CD4-positive, alpha-beta T cell treated with Interleukin-15 for 4 hours (primary cell): ENCODE measurements at places on chromosomes 3 and 15.

DNA sequence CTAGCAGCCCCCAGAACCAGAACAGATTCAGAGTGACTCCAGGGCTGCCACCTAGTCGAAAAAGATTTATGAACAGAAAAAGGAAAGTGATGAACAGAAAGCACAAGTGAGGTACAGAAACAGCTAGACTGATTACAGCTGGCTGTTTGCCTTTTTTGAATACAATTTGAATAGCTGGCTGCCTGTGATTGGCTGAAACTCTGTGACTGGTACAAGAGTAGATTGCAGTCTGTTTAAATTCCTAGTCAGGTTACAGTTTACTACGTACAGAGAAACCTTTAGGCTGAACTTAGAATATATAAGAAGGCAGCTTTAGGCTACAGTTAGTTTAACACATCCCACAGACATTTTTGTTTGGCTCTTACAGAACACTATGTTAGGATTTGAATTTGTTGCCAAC is 10.0 kb downstream of the CCDC13 start:
- no peak for DNase-seq

- DNase-seq, result no peak
Measured at GRCh38 chr3:157501863-157502262, 1.4 kb downstream of the VEPH1 start.

DNA sequence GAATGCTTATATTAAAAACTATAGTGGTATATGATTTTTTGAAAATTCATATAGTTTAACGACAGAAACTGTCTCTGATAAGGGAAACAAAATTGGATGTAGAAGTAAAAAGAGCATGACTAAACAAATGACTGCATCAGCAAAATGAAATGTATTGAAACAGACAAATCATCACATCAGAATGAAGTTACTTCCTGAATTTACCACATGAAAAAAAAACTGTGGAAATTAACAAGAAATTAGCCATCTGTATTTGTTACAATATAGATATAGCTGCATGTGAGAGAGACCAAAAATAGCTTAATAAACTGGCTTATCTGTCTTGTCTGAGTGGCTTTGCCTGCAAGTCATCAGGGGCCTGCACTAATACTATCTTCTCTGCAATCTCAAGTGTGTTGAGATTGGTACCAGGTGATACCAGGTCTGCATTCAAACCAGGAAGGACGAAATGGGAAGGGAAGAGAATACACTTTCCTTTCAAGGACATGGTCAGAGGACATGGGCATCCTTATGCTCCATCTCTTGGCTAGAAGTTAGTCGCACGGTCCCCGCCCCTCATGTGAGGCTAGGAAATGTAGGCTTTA is 388.7 kb downstream of the GRM7 start:
- DNase-seq, result no peak

DNA sequence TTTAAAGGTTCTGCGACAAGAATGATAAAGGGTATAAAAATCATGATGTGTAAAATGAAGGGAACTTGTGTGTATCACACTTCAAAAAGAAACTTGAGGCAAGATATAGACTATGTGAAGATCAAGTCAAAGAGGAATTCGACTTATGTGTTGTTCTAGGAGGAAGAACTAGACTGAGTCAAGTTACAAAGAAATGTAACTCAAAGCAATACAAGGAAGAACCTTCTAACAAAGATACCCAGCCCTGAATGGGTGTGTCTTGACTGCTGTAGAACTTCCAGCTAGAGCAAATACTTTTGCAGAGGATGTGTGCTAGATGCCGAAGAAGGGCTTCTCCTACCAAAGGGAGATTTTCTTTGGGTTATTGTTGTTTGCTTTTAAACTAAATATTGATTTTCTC is 2.4 kb downstream of the SLC49A4 start:
- peak; percentile 33 for DNase-seq

DNA sequence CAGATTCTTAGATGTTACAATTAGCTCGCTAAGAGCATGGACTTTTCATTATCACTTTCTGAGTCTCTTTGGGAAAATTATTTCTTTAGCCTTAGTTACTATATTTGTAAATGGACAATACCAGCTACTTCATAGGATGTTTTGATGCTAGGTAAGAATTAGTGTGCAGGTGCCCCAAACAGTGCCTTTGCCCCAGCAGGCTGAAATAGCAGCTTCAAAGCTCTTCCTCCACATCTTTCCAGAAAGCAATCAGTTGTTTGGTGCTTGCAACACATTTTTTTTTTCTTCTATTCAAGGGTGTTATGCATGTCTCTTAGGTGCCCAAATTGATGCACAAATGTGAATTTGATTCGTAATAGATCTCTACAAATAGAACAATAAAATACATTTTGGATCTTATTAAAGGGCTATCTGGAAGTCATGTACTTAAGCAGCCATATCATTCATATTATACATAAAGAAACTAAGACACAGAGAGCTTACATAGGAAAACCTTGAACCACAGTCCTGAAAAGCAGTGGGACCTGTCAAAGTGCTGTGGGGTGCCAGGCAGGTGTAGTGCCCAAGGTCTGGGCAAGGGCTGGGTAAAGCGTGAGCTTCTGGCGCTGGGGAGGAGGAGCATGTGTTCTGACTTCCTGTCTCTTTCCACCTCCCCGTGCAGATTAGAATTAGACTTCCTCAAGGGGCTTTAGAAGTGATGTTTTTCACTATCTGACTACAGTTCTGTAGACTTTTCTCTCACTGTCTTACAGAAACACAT is 62.9 kb downstream of the FNDC3B start:
- DNase-seq, result peak; percentile 46

DNA sequence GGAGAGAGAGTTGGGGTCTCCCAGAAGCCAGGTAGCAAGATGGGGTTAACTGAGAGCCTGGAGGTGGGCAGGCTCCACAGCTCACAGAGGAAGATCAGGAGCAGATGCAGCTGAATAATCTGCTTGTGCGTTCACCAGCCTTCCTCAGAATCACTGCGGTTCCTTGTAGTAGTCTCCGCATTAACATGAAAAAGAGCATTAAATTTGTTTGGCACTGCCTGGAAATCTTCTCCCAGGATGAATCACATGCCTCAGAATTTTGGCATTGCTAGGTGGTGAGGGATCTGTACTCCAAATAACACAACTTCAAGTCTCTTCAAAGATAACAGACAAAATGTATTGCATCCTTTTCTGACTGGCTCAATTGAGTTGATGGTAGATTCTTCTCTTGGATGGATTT is 700.6 kb upstream of the ARRDC4 start:
- no peak for DNase-seq

GRCh38 chr15:78265752-78266224 is 1.4 kb downstream of the DNAJA4 start:
- no peak for DNase-seq

- no peak for DNase-seq
Measured at GRCh38 chr15:81002331-81003096, 1.8 kb downstream of the TLNRD1 start.

- DNase-seq, result no peak
Measured at GRCh38 chr3:112930771-112931170, 44.1 kb downstream of the CD200R1 start.

GRCh38 chr15:29913528-29914135 is 91.4 kb upstream of the TJP1 start:
- no peak for DNase-seq

GRCh38 chr3:111035316-111035715 is 36.3 kb upstream of the NECTIN3 start:
- no peak for DNase-seq

DNA sequence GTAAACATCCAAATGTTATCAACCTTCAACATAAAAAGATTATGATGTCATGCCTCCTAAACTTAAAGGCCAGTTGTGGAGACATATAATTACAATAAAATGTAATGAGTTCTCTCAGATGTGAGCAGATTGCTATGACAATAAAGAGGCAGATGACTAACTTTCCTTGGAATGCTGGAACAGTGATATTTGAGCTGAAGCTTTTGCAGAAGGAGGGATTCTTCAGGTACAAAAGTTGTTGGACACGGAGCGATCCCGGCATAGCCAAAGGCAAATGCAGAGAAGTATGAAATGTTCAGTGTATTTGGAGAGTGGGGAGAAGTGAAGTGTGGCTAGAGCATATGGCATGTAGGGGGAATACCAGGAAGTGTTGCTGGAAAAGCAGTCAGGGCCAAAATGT is 520.1 kb downstream of the FGF12 start:
- DNase-seq, result no peak

DNA sequence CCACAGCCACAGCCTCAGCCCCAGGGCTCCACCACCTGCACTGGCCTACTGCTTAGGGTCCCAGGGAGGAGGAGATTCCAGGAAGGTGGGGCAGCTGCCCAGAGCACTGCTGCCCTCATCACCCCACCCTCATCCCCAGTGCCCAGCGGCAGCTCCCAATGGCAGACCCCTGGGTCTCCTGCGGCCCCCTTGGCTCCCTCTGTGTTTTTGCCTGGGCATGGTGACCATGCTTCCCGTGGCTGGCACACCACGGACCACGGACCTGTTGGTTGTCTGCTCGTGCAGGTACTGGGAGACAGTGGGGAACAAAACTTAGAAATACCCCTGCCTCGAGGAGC is 2.7 kb downstream of the CHST13 start:
- no peak for DNase-seq

- peak; percentile 8 for DNase-seq
Measured at GRCh38 chr3:59981377-59981776, 931.6 kb upstream of the CFAP20DC start.

DNA sequence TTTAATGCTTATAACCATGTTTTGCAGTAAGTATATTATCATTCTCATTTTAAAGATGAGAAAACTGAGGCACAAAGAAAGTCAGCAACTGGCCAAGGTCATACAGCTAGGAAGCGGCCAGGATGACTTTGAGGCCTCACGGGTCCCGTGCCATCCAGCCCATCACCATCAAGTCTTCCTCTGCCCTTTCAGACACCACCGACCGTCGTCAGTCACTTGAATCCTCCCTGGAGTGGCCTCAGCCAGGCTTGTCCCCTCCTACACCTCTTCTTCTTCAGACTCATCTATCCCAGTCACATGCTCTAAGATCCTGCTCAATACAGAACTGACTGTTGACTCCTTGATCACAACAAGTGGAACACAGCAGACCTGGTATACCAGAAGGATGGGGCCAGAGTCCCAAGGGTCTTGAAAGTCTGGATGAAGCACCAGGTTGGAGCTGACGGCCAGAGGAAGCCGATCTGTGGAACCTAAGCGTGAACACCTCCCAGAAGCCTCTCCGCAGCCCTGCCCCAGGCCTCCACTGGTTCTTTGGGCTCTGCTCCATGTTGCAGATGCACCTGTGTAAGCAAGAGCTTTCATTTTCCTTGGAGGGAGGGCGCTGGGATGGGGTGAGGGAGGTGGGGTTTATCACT is 22.1 kb downstream of the ITGA11 start:
- no peak for DNase-seq

DNA sequence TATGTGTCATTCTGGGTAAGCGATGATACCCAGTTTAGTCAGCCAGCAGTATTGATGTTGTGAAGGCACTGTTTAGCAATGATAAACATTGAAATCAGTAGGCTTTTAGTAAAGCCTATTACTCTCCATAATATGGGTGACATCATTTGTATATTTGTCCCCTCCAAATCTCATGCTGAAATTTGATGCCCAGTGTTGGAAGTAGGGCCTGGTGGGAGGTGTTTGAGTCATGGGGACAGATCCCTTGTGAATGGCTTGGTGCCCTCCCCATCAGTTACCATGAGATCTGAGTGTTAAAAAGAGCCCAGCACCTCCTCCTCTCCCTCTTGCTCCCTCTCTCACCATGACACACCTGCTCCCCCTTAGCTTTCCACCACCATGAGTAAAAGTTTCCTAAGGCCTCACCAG is 31.4 kb upstream of the FAN1 start:
- no peak for DNase-seq

DNA sequence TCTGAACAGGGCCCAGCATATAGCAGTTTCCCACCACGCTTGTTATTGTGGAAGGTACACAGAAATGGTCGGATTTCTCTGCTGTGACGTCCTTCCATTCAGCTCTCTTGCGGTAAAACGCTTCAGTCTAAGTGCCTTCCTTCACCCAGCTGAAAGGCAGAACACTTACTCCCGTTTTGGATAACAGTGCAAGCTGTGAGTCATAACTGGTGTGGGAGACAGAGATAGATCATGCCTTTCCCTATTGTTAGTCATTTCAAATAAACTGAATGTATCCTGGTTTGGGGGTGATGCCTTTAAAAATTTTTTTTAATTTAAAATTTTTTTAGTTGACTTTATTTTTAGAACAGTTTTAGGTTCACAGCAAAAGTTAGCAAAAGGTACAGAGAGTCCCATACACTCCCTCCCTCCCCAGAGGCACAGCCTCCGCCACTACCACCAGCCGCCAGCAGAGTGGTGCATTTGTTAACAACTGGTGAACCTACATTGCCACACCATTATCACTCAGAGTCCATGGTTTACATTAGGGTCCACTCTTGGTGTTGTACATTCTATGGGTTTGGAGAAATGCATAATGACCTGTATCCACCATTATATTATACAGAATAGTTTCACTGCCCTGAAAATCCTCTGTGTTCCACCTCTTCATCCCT is 94.9 kb upstream of the NSMCE3 start:
- no peak for DNase-seq

- no peak for DNase-seq
Measured at GRCh38 chr3:79103307-79103706, 664.5 kb downstream of the ROBO1 start.

DNA sequence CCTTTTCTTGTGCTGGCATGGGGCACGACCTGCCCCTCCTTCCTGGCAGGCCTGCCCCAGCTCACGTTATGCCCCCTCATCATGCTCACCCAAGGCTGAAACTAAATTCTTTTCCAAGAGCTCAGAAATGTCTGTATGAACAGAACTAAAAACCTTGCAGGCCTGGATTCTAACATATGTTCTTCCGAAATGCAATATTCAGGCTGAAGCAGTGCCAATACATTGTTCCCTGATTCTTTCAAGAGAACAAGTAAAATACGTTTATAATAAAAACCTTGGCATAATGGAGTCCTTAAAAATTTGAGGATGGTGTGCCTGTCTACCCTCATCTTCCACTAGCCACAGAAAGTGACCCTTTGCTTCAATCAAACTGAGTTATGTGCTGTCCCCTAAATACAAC is 48.5 kb upstream of the ICE2 start:
- DNase-seq, result no peak

GRCh38 chr3:50474717-50475116 is 28.7 kb downstream of the CACNA2D2 start:
- DNase-seq, result no peak

DNA sequence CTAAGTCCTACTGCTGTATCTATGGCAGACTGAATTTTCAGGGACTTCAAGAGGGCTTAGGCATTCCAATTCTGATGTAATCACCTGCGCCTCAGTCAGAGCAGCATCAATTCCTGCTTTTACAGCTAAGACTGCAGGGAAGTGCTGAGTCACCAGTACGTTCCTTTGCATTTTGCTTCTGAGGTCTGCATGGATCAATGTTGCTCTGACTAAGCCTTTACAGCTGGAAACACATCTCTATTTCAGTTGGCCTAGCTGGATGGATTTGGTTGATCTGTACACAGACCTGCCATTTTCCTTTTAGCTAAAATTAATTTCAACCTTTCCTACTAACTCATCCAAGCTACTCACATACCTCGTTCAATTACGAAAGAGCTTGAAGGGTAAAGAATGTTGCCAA is 51.3 kb downstream of the ETV5 start:
- DNase-seq, result no peak

DNA sequence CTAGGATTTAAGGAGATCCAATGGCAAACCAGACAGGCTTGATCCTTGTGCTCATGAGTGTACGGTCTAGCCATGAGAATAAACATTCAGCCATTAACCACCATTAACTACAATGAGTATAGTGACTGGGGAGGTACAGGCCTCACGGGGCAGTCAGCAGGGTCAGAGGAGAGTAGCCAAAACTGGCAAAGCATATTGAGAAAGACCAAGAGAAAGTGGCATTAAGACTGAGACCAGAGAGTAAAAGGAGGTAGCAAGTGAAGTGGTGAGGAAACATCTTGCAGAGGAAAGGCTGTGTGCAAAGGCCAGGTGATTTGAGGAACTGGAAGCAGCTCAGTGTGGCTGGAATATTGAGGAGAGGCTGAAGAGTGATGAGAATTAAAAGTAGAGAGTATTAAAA is 407.2 kb upstream of the LMCD1 start:
- no peak for DNase-seq
